ENCODE measurements at places on chromosomes 16 and 17. TPM values are rescaled to one million over a fixed set of nuclear protein-coding genes. Genes with fewer than 3 reads are reported as not detected.

DNA sequence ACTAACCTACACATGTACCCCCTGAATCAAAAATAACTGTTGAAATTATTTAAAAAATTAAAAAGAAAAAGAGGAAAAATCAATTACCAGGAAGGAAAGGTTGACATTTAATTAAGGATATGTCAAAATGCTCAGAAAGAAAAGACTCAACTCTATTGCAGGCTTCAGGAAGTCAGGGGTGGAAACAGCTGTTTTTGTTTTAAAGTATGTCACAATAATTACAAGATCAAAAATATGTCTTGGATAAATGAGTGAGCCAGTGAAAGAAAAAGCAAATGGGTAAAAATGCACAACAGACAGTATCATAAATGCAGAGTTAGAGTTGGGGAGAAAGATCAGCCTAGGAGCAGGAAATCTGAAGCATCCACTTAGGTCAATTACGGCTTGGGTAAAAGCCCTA is 146.0 kb downstream of the CDH11 start:
- no peak for DNase-seq
- H3K27ac ChIP-seq, result no peak overlapping the region
- H3K4me1 ChIP-seq, result no peaks in the 10 kb centered on the region
- H3K36me3 ChIP-seq, result peaks cover 4% of the 10 kb centered on the region
- no peaks in the 10 kb centered on the region for H3K27me3 ChIP-seq

GRCh38 chr17:78355045-78355641 is 4.7 kb downstream of the SOCS3 start:
- H3K4me1 ChIP-seq, result peaks cover 71% of the 10 kb centered on the region
- H3K4me3 ChIP-seq, result no peak overlapping the region
- H3K27me3 ChIP-seq, result no peaks in the 10 kb centered on the region
- DNase-seq, result no peak
- peak overlapping the region; percentile 97 for H3K27ac ChIP-seq
- no peaks in the 10 kb centered on the region for H3K36me3 ChIP-seq

DNA sequence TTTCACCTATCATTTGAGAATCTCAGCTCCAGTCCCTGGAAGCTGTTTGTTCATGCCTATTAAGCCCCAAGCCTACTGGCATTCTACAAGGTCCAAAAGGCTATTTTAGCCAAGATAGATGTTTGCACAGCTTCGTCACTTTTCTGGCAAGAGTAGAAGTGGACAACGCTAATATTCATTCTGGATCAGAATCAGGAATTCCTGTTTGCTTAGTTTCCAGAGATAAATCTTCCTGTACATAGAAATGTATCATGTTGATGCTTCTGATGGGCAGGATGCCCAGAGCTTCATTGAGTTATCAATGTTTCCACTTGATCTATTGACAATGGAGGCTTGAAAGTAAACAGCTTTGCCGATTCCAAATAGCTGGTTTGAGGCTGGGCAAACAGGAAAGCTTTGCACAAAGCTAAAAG is 260.7 kb upstream of the CA10 start:
- H3K4me3 ChIP-seq, result no peak overlapping the region
- H3K27me3 ChIP-seq, result no peaks in the 10 kb centered on the region
- no peak for DNase-seq
- no peak overlapping the region for H3K27ac ChIP-seq
- no peaks in the 10 kb centered on the region for H3K36me3 ChIP-seq
- H3K4me1 ChIP-seq, result no peaks in the 10 kb centered on the region

GRCh38 chr17:16932611-16933010 is 39.3 kb downstream of the TNFRSF13B start:
- no peak overlapping the region for H3K27ac ChIP-seq
- H3K27me3 ChIP-seq, result no peaks in the 10 kb centered on the region
- no peaks in the 10 kb centered on the region for H3K36me3 ChIP-seq
- no peaks in the 10 kb centered on the region for H3K4me1 ChIP-seq
- H3K4me3 ChIP-seq, result no peak overlapping the region
- DNase-seq, result no peak

DNA sequence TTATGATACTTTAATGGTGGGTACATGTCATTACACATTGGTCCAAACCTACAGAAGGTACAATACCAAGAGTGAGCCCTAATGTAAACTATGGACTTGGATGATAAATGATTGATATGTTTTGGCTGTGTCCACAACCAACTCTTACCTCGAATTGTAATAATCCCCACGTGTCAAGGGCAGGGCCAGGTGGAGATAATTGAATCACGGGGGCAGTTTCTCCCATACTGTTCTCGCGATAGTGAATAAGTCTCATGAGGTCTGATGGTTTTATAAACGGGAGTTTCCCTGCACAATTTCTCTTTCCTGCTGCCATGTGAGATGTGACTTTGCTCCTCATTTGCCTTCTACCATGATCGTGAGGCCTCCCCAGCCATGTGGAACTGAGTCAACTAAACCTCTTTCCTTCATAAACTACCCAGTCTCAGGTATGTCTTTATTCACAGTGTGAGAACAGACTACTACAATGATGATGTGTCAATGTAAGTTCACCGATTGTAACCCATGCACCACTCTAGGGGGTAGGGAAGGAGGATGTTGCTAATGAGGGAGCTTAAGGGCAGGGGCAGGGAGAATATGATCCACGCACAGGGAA is 7.0 kb upstream of the METTL22 start:
- DNase-seq, result no peak
- H3K4me3 ChIP-seq, result no peak overlapping the region
- no peaks in the 10 kb centered on the region for H3K36me3 ChIP-seq
- no peaks in the 10 kb centered on the region for H3K27me3 ChIP-seq
- no peak overlapping the region for H3K27ac ChIP-seq

DNA sequence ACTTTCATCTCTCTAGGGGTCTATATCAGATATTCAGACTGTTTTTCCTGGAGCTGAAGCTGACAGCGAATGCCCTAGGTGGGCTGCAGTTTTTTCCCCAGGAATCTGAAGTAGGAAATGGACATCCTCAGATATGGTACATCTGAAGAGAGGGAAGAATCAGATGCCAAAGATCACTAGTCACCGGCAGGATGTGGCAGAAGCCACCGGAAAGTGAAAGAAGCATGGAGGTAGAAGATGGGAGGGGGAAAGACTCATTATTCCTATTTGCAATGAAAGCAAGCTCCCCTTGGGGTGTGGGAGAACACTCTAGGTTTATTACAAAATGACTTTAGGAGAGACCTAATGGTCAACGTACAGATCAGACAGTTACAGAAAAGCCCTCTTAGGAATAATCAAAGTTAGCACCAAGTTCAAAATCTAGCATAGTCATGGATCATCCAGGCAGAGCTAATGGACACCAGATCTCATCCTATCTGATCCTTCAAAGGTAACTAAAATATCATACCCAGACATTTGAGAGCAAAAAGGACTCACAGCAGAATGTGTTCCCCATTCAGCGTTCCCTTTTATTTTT is 110.7 kb downstream of the HS3ST3A1 start:
- no peak for DNase-seq
- H3K4me3 ChIP-seq, result no peak overlapping the region
- H3K27me3 ChIP-seq, result no peaks in the 10 kb centered on the region
- H3K4me1 ChIP-seq, result no peaks in the 10 kb centered on the region
- H3K36me3 ChIP-seq, result no peaks in the 10 kb centered on the region

- no peak for DNase-seq
- no peaks in the 10 kb centered on the region for H3K27me3 ChIP-seq
- H3K4me1 ChIP-seq, result no peaks in the 10 kb centered on the region
These were observed 15.1 kb upstream of the GUCY2D start for GRCh38 chr17:7987112-7987893.

- DNase-seq, result no peak
- no peaks in the 10 kb centered on the region for H3K36me3 ChIP-seq
- H3K4me1 ChIP-seq, result peaks cover 24% of the 10 kb centered on the region
- H3K27me3 ChIP-seq, result no peaks in the 10 kb centered on the region
- peak overlapping the region; percentile 79 for H3K27ac ChIP-seq
These were observed 31.0 kb upstream of the KCNJ2 start for GRCh38 chr17:70138291-70138865.

DNA sequence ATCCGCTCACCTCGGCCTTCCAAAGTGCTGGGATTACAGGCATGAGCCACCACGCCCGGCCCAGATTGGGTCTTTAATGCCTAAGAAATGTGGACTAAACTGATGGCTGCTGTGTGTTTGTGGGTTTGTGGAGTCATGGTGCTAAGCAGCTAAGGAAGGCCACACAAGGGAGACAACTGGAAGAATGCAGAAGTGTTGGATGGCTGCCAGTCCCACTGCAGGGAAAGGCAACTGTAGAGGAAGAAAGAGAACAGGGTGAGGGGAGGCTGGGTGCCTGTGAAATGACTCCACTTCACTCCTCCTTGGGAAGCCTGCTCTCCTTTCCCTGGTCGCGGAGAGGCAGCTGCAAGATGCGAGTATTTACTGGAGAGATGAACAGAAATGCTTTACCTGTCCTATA is 23.5 kb upstream of the SIAH1 start:
- H3K36me3 ChIP-seq, result no peaks in the 10 kb centered on the region
- DNase-seq, result peak; percentile 54
- peak overlapping the region; percentile 80 for H3K27ac ChIP-seq
- H3K4me1 ChIP-seq, result peaks cover 45% of the 10 kb centered on the region

DNA sequence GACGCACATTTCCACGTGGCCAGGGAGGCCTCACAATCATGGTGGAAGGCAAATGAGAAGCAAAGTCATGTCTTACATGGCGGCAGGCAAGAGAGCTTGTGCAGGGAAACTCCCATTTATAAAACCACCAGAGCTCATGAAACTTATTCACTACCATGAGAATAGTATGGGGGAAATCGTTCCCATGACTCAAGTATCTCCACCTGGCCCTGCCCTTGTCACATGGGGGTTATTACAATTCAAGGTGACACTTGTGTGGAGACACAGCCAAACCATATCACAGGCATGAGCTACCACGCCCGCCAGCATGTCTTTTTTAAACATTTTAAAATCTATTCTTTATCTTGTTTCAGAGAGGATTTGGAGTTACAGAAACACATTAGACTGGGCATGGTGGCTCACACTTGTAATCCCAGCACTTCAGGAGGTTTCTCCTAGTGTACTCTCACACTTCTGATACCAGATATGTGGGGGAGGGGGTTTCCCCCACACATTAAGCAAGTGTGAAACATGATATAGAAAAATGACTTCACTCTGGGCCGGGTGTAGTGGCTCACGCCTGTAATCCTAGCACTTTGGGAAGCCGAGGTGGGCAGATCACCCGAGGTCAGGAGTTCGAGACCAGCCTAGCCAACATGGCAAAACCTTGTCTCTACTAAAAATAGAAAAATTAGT is 5.6 kb upstream of the ATMIN start:
- H3K27me3 ChIP-seq, result no peaks in the 10 kb centered on the region
- H3K4me3 ChIP-seq, result no peak overlapping the region
- H3K36me3 ChIP-seq, result no peaks in the 10 kb centered on the region
- no peak overlapping the region for H3K27ac ChIP-seq
- no peaks in the 10 kb centered on the region for H3K4me1 ChIP-seq

DNA sequence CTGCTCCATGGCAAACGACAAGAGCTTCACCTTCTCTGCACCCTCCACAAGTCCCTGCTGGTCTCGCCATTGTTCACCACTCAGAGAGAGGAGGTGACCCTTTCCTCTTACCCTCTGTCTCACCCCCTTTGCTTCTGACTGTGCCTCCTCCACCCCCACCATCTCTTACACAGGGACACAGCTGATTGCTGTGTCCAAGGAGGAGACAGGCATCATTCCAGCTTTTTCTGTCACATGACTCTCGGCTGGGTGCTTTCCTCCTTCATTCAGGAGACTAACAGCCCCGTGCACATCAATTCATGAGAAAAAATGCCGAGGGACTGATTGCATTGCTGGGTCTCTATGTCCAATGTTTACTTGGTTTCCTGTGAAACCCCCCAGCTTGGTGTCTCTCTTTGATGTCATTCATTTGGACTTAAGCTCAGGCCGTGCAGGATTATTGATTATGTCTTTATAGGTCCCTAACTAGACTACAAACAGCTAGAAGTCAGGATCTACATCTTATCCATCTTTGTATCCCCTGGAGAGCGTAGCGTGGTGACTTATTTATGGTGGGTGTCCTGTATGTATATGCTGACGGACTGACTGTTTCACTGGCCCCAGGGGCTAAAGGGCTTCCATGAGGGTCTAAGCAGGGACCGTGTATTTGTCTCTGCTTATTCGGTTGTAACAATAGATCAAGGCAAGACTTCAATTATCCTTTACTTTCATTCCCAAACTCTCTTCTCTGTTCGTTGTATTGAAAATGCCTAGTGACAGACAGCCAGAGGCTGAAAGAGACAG is 82.2 kb upstream of the CDH13 start:
- no peaks in the 10 kb centered on the region for H3K36me3 ChIP-seq
- DNase-seq, result no peak
- no peaks in the 10 kb centered on the region for H3K27me3 ChIP-seq
- no peaks in the 10 kb centered on the region for H3K4me1 ChIP-seq
- H3K4me3 ChIP-seq, result no peak overlapping the region

GRCh38 chr17:83159204-83160049 is 80.0 kb downstream of the METRNL start:
- no peak for DNase-seq
- peaks cover 13% of the 10 kb centered on the region for H3K27me3 ChIP-seq
- H3K4me1 ChIP-seq, result no peaks in the 10 kb centered on the region
- H3K27ac ChIP-seq, result no peak overlapping the region
- no peaks in the 10 kb centered on the region for H3K36me3 ChIP-seq

GRCh38 chr17:6716736-6717135 is 3.6 kb upstream of the SLC13A5 start:
- peaks cover 7% of the 10 kb centered on the region for H3K4me1 ChIP-seq
- no peak overlapping the region for H3K4me3 ChIP-seq

The HEATR9 gene
- not detected for total RNA-seq

The ERI2 gene
- 24.3 TPM for total RNA-seq

The RBFOX1 gene
- 3.2 TPM for total RNA-seq

The RPS2 gene
- total RNA-seq, result 1,281 TPM

The ABCA9 gene
- total RNA-seq, result 5.8 TPM

The C16orf46 gene
- total RNA-seq, result not detected

The PHB1 gene
- total RNA-seq, result 56.7 TPM
